Activated CD4-positive, alpha-beta memory T cell treated with anti-CD3 and anti-CD28 coated beads for 36 hours (primary cell): ENCODE measurements at places on chromosomes 16 and 17. TPM values are rescaled to one million over a fixed set of nuclear protein-coding genes. Genes with fewer than 3 reads are reported as not detected.
A peak's percentile ranks its signal among the peaks of the same experiment; 100 is the strongest.

- no peak for DNase-seq
Measured at GRCh38 chr17:33152783-33153182, 140.3 kb downstream of the ASIC2 start.

DNA sequence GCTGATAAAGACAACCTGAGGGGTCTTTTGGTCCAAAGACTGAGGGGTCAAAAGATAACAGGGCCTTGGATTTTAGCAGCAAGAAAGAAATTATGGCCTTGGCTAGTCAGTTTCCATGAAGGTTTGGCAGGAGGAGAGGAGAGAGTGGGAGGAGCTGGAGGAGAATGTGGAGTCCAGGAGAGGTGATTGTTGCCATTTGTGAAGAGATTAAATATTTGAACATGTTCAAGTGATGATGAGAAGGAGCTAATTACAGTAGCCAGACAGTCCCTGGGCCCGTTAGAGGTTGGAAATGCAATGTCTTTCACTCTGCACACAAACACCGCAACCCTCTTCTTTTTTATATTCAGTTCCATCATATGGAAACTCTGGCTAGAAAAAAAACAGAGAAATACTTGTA is 68.6 kb downstream of the TNRC6C start:
- no peak for DNase-seq

GRCh38 chr17:80941743-80942422 is 49.8 kb upstream of the CHMP6 start:
- no peak for DNase-seq

DNA sequence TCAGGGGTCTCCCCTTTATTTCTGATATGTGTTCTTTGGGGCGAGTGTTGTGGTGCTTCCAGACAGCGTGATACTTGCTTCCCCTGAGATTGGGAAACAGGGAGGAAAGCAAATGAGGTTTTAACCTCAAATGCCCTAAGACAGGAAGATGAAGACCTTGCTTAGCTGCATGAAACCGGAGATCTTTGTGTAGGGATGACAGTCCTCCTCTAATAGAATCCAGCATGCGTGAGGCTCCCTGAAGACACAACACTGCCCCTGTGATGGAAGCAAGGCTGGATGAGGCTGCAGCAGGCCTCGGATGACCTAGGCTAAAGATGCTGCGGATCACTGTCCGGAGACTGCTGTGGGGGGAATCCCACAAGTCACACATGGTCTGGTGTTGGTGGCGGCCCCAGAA is 491.0 kb downstream of the CDH13 start:
- DNase-seq, result no peak

Gene CHST6
- total RNA-seq, result not detected

Gene NIP7
- total RNA-seq, result 47.1 TPM

Gene RPAIN
- 53.4 TPM for total RNA-seq

- peak; percentile 63 for DNase-seq
Measured at GRCh38 chr17:32445074-32445415, 735 bp downstream of the PSMD11 start.

Gene CACNG3
- total RNA-seq, result not detected

GRCh38 chr17:20091174-20092029 is 82.2 kb downstream of the SPECC1 start:
- no peak for DNase-seq

Gene P3H4
- 2.5 TPM for total RNA-seq

DNA sequence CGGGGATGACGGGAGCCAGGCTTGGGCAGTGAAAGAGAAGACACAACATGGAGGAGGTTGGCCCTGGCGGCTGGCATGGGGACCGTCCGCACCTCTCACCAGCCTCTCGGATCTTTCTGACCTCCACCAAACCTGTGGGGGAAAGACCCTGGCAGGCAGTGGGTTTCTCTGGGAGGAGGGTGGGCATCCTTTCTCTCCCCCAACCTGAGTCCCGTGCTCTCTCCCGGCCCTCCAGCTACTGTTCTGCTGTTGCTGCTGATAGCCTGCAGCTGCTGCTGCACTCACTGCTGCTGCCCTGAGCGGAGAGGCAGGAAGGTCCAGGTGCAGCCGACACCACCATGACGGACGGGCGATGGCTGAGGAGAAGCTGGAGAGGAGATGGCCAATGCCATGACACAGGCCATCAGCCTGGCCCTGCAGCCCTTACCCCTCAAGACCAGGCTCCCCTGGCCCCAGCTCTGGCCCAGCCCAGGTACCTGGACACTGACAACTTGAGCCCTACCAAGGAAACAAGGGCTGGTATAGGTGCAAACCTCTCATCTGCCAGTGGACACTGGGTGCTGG is 7.4 kb downstream of the SMIM5 start:
- no peak for DNase-seq

- no peak for DNase-seq
Measured at GRCh38 chr16:83338941-83339340, 468.8 kb upstream of the HSBP1 start.

- no peak for DNase-seq
Measured at GRCh38 chr17:69061721-69062556, 1.2 kb upstream of the ABCA9 start.

DNA sequence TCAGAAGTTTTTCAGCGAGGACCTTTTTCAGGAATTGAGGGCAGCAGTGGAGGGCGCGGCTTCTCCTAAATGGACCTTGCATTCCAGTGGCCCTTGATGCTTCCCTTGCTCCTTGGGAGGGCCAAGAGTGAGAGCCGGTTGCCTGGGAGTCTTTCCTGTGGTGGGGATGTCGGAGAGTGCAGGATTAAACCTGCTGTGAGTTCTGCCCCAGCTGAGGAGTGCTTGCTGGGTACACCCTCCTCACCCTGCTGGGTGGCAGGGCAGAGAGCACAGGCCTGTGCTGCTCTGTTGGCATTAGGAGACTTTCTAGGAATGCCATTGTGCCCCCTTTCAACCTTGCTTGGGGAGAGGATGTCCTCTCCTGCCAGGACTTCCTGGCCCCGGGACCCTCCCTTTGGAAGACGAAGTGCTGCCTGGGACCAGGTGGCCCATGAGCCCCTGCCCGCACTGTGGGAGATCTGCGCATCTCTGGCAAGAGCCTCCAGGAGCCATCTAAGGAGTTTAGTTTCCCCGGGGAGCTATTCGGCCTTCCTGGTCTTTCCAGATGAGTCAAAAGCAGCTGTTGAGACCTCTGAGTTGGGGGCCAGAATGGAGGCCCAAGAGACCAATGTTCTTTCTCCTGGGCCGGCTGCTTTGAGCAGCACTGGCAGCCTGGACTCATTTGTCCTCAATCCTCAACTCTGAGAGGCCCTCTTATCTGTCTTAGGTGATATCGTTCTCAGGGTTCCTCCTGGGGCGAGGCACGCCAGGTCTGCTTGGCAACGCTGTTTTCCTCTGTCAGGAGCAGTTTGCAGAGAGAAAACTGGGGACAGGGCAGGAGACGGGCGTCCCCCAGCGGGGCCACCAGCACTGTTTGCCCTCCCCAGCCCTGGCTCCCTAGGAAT is 5.6 kb downstream of the LLGL2 start:
- DNase-seq, result no peak

Gene VAT1
- 45.3 TPM for total RNA-seq

Gene GTF3C1
- 50.6 TPM for total RNA-seq

Gene NXN
- 0.33 TPM for total RNA-seq

GRCh38 chr17:4635823-4636375 is 5.6 kb downstream of the ALOX15 start:
- peak; percentile 30 for DNase-seq

DNA sequence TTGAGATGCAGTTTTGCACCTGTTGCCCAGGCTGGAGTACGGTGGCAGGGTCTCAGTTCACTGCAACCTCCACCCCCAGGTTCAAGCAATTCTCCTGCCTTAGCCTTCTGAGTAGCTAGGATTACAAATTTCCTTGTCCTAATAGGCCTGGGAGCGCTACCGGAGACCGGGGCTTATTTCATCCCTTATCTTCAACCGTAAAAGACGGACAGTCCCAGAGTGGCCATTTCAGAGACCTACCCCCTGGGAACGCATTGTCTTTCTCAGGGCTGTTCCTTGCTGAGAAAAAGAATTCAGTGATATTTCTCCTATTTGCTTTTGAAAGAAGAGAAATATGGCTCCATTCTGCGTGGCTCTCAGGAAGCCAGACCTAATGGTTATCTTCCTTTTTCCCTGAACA is 39.6 kb upstream of the GINS3 start:
- DNase-seq, result no peak

Gene KRTAP2-1
- not detected for total RNA-seq

DNA sequence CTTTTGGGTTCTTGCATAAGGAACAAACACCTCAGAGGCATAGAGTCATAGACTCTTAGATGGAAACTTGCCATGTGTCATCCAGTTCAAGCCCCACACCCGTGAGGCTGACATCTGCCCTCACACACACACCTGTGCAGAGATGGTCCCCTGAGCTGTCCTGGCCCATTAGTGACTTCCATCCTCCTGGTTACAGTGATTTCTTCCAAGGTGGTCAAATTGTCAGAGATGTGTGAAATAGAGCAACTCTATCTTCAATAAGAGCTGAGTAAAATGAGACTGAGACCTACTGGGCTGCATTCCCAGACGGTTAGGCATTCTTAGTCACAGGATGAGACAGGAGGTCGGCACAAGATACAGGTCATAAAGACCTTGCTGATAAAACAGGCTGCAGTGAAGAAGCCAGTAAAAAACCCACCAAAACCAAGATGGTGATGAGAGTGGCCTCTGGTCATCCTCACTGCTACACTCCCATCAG is 342.2 kb upstream of the TNRC6C start:
- DNase-seq, result no peak

Gene SLC38A8
- total RNA-seq, result not detected

- no peak for DNase-seq
Measured at GRCh38 chr16:28520672-28521071, 14.0 kb upstream of the IL27 start.

GRCh38 chr16:23207485-23207884 is 24.9 kb downstream of the SCNN1G start:
- DNase-seq, result no peak

GRCh38 chr17:78226055-78226758 is 5.2 kb upstream of the TMEM235 start:
- DNase-seq, result no peak

- DNase-seq, result no peak
Measured at GRCh38 chr16:85265161-85265784, 153.0 kb upstream of the CIBAR2 start.

Gene MYH11
- 0.07 TPM for total RNA-seq

DNA sequence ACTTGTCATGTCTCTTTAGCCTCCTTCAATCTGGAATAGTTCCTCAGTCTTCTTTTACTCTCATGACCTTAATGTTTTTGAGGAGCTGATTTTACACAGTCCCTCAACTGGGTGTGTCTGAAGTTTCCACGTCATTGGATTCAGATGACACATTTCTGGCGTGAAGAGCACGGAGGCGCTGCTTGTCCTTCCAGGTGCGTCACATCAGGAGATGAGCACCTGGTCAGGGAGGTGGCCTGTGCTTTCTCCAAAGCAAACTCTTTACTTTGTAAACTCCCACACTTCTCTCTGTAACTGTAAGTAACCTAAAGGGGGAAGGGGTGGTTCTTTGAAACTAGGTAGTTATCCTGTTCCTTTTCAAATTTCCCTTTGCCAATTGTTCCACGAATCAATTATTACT is 52.5 kb upstream of the MNT start:
- DNase-seq, result peak; percentile 37

DNA sequence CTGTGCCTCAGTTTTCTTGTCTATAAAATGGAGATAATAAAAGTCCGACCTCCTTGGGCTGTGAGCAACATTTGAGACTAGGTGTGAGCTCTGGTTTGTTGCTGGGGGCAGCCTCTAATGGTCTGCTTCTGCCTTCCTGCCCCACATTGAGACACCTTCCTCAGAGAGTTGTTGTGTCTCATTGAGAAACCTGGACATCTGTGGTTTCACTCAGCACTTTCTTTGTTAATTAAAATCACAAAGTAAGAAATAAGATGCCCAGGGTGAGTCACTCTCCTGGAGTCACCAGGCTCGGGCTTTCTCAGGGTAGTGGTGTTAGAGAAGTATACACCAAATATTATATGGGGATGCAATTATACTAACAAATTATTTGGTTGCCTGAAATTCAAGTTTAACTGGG is 389.2 kb upstream of the SALL1 start:
- no peak for DNase-seq

Gene KIF18B
- 42.9 TPM for total RNA-seq

Gene IL34
- total RNA-seq, result not detected

DNA sequence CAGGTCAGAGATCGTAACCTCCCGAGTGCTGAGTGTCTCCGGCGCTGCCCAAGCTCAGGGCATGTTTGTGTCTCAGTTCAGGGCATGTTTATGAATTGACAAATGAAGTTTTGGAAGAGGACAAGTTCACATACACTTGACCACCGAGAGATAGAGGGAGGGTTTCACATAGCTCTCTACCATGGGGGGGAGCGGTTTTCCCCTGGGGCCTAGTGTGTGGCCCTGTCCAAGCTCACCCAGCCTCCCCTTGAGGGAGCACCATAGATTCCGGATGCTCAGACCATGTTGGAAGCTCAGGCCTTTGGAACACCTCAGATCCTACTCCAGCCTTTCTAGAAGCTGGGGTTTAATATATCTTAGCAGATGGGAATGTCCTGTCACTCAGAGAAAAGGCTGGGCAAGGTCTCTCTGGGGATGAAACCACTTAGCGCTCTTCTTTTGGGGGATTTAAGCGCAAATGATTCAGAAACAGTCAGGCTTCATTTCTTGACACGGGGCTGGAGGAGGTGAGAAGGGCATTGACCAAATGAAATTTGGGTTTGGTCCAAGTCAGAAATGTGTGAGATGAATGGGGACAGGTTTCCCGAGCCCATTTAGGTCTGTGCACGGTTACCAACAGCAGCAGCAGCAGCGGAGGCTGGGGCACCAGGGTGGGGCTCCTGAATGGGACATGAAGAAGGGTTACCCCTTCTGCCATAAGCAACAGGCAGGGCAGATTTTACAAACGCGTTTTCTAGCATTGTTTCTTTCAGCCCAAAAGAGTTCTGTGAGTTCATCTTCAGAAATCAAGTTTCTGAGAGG is 96.6 kb downstream of the METRNL start:
- no peak for DNase-seq

DNA sequence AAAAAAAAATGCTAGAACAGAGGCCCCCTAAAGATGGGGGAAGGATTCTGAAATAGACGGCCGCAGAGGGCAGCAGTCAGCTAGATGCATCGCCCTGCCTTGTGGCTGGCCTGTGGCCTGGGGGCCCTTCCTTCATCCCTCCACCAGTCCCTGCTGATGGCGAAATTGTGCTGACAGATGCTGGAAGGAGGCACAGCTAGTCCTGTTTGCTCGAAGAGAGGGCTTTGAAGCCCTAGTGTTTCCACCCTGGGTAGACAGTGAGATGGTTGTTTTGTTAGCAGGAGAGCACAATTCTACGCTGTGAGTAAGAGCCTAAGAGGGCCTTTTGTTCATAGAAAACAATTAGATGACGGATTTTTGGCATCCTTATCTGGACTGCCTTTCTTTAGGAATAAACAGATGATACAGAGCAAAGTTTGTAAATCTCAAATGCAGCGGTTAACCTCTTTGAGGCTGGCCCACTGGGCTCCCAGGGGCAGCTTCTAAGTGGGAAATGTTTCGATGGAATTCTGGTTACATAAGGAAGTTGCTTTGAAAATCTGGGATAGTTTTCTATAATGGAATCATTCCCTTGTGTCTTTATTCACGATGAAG is 23.0 kb downstream of the VPS35L start:
- DNase-seq, result no peak
